Activated T-cell treated with anti-CD3 and anti-CD28 coated beads for 4 hours (primary cell): ENCODE measurements at places on chromosomes 4 and X.

DNA sequence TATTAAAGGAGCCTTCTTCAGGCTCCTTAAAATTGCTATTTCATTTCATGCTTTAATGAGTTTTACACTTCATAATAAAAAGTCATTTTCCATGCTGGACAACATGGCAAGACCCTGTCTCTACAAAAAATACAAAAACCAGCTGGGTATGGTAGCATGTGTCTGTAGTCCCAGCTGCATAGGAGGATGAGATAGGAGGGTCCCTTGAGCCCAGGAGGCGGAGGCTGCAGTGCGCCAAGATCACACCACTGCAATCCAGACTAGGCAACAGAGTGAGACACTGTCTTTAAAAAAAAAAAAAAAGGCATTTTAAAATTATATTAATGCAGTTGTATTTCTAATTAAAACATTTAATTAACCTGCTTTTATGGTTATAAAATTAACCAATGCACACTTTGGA is 49.2 kb downstream of the PDS5A start:
- no peak for DNase-seq

GRCh38 chrX:71111921-71112431 is 599 bp upstream of the IL2RG start:
- DNase-seq, result no peak

- DNase-seq, result no peak
Measured at GRCh38 chr4:33477715-33478114, 2757.5 kb downstream of the PCDH7 start.

DNA sequence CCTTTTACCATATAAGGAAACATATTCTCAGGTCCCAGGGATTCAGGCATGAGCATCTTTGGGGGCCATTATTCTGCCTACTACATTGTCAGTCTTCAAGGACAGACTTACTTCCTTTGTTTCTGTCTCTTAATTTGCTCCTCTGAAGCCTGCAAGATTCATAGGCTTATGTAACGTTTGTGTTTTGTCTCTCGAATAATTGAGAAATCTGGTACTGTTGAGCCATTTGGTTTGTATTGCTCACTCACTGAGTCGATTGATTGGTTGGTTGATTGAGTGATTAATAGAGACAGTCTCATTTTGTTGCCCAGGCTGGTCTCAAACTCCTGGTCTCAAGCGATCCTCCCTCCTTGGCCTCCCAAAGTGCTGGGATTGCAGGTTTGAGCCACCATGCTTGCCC is 23.7 kb downstream of the TBL1X start:
- no peak for DNase-seq

DNA sequence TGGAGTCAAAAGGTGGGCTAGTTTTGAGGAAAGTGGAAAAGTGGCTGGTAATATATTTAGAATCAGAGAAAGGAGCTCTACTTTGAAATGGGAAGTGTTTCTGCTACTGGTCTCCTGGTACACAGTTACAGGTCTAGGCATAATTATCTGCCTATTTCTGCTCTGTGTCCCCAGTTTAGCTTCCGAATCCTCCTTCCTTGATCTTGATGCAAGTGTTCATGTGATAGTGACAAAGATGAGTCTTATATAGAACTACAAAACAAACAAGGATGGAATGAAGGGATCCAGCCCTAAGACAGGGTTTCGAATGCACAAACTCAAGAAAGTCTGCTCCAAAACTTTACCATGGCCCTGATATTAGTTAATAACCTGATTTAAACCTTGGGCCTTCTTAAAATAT is 580.2 kb downstream of the INPP4B start:
- no peak for DNase-seq

GRCh38 chr4:172657081-172657480 is 511.5 kb upstream of the GALNT7 start:
- no peak for DNase-seq

GRCh38 chr4:139550724-139551429 is 5.1 kb downstream of the SETD7 start:
- DNase-seq, result no peak

DNA sequence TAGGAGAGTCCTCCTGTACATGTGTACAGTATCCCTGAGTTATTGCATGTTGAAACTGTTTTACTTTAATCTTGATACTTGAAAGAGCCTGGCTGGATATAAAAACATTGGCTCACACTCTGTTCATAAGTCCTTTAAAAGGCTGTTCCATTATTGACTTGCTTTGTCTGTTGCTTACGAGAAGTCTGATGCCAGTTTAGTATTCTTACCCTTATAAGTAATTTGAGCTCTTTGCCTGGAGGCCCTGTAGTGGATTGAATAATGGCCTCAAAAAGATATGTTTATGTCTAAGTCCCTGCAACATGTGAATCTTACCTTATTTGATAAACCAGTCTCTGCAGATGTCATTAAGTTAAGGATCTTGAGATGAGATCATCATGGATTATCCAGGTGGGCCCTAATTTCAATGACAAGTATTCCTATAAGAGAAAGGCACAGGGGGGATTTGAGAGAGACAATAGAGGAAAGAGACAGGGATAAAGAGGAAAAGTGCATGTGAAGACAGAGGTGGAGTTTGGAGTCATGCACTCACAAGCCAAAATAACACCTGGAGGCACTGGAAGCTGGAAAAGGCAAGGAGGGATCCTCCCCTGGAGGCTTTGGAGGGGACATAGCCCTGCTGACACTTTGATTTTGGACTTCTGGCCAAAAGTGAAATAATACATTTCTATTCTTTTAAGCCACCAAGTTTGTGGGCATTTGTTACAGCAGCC is 98.1 kb downstream of the IRF2 start:
- DNase-seq, result no peak

GRCh38 chr4:188930822-188931221 is 791.6 kb downstream of the TRIML1 start:
- DNase-seq, result peak; percentile 1

DNA sequence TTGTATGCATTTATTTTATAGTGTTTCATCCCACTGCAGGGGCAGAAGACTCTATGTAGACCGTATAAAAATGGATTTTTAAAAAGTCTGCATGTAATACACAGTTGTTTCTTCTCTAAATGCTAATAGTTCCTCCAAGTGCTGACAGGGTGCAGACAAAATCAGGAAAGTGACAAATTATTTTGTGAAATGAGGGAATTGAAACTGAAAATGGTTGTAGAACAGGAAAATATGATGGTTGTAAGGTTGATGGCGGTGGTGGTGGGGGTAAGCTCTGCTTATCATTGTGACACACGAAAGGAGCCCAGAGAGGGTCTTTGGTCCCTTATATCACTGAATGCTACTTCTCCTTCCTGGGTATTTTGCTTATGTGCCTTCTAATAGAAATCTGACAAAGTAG is 4.3 kb downstream of the IL15 start:
- no peak for DNase-seq

GRCh38 chr4:108398316-108398715 is 222.1 kb upstream of the RPL34 start:
- no peak for DNase-seq

DNA sequence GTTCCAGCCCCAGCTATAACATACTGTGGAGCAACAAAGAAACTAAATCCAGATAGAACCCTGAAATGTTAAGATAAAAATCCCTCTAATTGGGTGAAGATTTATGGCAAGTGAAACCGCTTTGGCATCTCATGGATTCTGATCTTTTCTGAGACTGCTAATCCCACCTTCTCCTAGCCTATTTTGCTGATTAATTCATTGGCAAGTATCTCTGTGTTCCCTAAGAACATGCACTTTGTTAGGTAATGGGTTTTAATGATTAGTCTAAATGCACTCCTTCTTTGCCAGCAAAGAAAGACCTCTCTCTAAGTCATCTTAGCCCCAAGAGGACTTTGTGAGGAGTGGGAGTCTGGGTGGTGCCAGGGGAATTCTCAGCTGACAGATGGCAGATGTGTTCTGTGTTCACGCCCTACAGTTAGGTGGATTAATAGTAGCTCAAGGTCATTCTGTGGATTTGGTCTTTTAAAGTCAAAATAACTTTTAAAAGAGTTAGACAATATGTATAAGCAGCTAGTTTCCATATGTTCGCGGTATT is 171.3 kb downstream of the UNC5C start:
- no peak for DNase-seq

- DNase-seq, result no peak
Measured at GRCh38 chr4:67549123-67549522, 3.8 kb upstream of the CENPC start.

DNA sequence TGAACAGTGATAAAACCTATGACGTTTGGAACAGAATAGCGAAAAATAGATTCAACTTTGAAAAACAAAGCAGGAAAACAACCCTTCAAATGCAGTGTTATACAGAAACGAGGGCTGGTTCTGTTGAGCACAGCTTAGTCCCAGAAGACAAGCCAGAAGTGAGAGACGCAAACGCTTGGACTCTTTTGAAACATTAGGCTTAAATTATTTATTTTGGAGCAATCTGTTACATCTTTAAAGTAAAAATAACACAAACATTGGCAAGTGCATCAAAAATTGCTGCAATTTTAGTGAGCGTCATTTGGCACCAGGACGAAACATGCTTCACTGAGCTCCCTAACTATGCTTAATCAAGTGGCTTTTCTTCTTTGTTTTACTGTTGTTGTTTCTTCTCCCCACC is 63.5 kb downstream of the ENPP6 start:
- DNase-seq, result no peak

DNA sequence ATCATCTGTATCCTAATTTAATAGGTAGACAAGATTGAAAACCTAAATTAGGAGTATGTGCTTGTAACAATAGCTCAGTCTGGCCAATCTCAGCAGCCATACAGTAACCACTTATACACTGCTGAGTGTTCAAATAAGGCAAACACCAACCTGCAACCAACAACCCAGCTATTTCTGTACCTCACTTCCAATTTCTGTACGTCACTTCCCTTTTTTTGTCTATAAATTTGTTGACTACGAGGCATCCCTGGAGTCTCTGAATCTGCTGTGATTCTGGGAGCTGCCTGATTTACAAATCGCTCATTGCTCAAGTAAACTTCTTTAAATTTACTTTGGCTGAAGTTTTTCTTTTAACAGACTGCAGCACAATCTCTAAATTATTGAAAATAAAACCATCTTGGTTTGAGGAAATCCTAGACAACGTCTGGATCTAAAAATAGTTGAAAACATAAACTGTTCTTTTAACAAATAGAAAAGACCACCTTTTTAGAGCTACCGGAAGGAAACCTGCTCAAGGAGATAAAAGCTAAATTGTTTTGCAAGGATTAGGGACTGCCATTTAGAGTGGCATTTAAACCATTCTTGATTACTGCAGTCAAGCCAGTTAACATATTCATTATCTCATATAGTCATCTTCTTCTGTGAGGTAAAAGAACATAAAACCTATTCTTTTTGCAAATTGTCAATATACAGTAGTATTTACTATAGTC is 778.1 kb downstream of the SH3BGRL start:
- no peak for DNase-seq

DNA sequence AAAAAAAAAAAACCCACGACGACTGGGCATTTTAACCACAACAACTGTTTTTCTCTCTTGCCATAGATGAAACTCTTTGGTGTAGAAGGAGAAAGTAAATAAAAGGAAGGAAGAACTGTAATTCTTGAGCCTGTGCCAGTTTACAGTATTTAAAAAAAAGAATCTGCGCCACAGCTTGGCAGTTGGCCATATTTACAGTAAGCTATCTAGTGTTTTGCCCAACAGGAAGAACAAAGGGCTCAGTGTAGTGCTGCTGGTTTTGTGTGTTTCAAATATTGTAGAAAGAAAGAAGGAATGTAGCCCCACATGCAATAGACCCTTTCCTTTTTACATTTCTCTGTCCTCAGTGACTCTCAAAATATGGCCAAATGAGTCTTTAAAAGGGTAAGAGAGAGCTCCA is 66.1 kb downstream of the NR3C2 start:
- DNase-seq, result no peak

- no peak for DNase-seq
Measured at GRCh38 chr4:14772388-14772787, 229.9 kb upstream of the CPEB2 start.
